ENCODE measurements at places on chromosomes 5 and 9. TPM values are rescaled to one million over a fixed set of nuclear protein-coding genes. Genes with fewer than 3 reads are reported as not detected.

ZNF883 gene
- total RNA-seq = 4.1 TPM

F12 gene
- total RNA-seq = 4.3 TPM

GRCh38 chr5:145840458-145841132 is 5.5 kb upstream of the PRELID2 start:
- DNase-seq = no peak

- no peak for DNase-seq
Observed at GRCh38 chr9:24439456-24439855, 106.2 kb downstream of the IZUMO3 start.

- DNase-seq = no peak
Observed at GRCh38 chr5:59473611-59474010, 419.9 kb downstream of the PDE4D start.

GRCh38 chr5:5780253-5780652 is 357.8 kb downstream of the ICE1 start:
- no peak for DNase-seq

DNA sequence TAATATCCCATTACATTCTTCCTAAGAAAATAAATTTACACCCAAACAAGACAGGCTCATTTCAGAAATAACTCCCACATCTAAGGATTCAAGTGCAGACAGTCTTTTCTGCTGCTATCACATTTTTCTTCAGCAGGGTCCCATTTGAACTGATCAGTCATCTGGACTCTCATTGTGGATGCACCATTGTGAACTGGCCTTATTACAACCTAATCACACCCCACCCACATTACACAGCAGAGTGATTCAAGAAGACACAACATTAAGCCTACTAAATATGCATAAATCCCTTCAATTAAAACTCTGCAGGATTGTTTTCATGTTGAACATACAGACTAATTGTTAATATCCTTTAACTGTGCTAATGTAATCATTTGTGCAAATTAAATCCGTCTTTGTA is 146.2 kb downstream of the CDH12 start:
- no peak for DNase-seq

GRCh38 chr9:99634186-99634585 is 187.5 kb upstream of the NR4A3 start:
- DNase-seq = no peak

All from glomerular endothelial cell (primary cell).